Stimulated activated CD8-positive, alpha-beta memory T cell treated with anti-CD3 and anti-CD28 coated beads, Interleukin-15, amount 100 ng/mL, for 48 hours (primary cell): ENCODE measurements at places on chromosomes 6 and 20.

DNA sequence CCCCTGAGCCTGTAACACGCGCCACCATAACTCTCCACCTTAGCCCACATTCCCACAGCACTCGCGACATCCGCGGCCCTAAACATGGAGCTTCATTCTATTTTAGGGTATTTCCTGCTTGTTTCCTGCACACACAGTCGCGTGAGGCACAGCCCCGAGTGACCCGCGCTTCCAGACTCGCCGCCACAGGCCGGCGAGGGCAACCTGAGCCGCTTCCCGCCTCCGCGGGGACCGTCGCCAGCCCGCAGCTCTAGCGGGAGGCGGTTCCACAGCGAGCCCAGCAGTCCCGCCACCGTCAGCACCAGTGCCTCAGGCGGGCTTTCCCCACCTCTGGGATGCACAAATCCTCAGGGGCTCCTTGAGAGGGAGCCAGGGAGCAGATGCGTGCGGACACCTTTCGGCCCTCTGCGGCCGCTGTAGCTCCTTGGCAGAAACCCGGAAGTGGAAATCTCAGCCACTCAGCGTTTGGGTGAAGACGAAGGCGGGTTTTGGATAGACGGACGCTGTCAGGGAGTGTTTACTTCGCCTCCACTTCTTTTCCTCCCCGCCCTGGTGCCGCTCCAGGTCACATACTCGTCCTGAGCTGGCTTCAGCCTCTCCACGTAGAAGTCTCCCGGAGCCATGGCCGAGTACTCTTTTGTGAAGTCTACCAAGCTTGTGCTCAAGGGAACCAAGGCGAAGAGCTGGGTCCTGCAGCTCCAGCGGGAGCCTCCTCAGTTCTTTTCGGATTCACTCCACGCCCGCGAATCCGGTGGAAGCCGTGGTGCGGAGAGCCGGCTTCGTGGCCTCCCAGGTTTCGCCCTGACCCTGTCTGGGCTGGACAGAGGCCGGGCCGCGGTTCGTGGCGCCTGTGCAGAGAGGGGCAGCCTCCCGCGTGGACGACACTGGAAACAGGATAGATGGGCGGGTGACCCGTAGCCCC, 2177.4 kb upstream of the DEFB115 start:
- DNase-seq = peak; percentile 12

- no peak for DNase-seq
Observed at GRCh38 chr6:150534553-150534952, 65.1 kb upstream of the PLEKHG1 start.

GRCh38 chr6:146389740-146390139, 153.9 kb upstream of the RAB32 start:
- no peak for DNase-seq

GRCh38 chr20:13105864-13106457, 97.2 kb downstream of the SPTLC3 start:
- no peak for DNase-seq

DNA sequence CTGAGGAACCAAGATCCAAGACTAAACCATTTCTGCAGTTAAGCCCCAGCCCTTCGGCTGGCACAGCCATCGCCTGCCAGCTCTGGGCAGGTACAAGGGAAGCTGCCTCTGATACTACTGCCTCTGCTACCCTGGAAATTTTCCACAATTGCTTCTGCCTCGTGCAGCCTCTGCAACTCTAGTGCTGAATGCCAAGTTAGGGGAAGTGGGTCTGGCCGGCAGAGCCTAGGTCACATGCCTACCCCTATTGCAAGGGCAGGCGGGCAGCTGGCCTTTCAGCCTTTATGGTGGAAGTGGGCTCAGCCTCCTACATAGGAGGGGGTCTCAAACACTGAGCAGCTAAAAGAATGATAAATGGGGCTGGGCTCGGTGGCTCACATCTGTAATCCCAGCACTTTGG, 44.5 kb upstream of the TULP1 start:
- DNase-seq = no peak

DNA sequence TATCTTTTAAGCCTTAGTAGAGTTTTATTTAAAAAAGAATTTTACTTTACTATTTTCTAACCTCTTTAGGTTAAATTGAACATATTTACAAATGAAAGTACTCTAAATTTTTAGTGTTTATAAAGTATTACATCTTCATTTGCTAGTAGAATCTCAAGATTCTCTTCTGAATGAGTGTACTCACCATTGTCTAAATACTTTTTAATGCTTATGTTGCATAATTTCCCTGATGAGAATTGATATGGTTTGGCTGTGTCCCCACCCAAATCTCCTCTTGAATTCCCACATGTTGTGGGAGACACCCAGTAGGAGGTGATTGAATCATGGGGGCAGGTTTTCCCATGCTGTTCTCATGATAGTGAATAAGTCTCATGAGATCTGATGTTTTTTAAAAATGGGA, 53.6 kb downstream of the VIP start:
- DNase-seq = no peak

DNA sequence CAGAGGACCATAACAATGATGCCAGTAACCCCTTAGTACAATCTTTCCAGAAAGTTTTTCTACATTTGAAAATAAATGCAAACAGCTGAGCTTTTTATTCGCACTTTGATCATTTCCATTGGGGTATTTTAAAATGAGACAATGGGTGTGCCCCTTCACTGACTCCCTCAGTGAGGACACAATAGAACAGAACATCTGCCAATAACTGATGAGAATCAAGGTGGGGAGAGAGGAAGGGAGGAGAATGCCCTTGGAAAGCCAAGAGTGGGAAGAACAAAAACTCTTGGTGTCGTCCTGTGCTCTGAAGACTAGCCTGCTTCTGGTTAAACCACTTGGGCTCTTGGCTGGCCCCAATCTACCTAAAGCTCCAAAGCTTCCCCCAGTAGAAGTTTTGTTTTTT, 66.0 kb downstream of the KIF13A start:
- DNase-seq = no peak

- DNase-seq = peak; percentile 48
Observed at GRCh38 chr6:111973118-111973761, 80.7 kb upstream of the CCN6 start.
